ENCODE measurements at places on chromosomes 2 and 18.

GRCh38 chr18:14029512-14029911 lies 102.7 kb downstream of the ZNF519 start:
- no peak for DNase-seq

GRCh38 chr2:171703574-171704347 lies 16.5 kb downstream of the DYNC1I2 start:
- peak; percentile 13 for DNase-seq

GRCh38 chr2:239559417-239560261 lies 158.8 kb upstream of the HDAC4 start:
- no peak for DNase-seq

GRCh38 chr18:1544016-1544415 lies 639.3 kb downstream of the ADCYAP1 start:
- no peak for DNase-seq

DNA sequence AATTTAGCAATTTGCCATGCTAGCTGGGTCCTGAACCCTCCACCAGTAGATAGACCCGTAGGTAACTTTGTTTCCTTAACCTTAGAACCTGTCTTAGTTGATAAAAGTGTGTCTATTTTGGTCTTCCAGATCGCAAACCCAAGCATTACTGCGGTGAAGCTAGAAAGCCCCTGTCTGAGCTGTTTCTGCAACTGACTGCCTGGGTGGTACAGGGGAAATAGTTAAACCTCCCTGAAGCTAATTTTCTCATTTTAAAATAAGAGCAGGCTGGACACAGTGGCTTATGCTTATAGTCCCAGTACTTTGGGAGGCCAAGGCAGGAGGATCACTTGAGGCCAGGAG lies 101.7 kb upstream of the MSH2 start:
- DNase-seq: no peak

GRCh38 chr2:181243319-181243718 lies 213.9 kb upstream of the ITGA4 start:
- DNase-seq: no peak

DNA sequence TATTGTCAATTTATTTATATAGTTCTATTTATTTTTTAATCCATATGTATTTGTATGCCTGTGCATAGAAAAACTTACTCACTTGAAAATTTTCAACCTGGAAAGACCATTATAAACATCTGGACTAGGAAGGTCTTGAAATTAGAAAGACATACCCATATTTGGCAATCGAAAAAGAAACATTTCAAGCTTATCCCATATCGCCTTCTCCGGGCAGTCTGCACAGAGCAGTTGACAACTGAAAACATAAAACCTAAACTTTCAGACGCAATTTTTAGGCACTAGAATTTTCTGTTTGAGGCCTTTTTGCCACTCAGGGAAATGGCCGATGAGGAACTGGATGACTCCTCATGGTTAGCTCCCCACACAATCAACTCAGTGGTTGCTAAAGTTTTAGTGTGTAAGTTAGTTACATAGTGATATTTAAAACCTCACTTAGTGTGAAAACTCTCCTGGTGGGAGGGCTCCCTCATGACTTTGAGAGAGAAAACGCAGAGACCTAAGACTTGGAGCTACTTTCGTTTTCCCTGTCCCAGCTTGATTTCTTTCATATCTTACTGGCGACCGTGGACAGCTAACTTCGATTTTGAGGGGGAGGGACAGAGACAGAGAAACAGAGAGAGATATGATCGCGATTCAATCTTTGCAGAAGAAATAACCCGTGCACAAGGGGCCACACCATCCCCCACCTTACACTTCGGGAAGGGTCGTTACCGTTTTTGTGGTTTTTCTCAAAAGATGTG lies 3.2 kb upstream of the HOXD12 start:
- no peak for DNase-seq

- no peak for DNase-seq
Observed at GRCh38 chr2:216092646-216093045, 10.9 kb downstream of the TMEM169 start.

DNA sequence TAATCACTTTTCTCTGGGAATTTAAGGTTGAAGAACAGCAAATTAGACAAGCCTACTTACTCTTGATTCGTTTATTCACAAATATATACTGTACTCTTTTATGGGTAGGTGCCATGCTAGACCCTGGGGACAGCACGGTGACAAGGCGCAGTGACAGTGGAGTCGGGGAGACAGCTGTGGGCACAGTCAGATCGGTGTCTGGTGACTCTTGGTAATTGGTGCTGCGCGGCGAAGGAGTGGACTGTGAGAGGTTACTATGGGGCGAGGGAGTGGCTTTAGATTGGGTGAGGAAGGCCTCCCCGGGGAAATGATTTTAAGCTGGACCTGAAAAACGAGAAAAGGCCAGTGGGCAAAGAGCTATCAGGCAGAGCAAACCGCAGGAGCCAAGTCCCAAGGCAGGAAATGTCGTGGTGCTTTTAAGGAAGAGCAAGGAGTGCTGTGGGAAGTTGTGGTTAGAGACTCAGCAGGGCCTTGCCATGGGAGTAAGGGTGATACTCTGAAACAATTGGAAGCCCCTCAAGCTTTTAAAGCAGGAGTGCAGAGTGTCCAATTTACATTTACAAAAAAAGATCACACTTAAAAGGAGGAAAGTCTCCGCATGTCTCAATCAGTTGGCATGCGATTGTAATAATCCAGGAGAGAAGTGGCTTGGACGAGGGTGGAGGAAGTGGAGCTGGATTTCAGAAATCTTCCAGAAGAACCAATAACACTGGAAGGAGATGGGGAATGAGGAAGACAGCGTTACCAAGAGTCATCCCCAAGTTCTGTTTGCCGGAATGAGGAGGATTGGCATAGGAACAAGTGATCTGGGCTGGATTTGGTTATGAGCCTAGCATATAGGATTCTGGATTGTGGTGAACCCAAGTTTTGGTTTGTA lies 36.1 kb upstream of the TXNDC2 start:
- DNase-seq: no peak

DNA sequence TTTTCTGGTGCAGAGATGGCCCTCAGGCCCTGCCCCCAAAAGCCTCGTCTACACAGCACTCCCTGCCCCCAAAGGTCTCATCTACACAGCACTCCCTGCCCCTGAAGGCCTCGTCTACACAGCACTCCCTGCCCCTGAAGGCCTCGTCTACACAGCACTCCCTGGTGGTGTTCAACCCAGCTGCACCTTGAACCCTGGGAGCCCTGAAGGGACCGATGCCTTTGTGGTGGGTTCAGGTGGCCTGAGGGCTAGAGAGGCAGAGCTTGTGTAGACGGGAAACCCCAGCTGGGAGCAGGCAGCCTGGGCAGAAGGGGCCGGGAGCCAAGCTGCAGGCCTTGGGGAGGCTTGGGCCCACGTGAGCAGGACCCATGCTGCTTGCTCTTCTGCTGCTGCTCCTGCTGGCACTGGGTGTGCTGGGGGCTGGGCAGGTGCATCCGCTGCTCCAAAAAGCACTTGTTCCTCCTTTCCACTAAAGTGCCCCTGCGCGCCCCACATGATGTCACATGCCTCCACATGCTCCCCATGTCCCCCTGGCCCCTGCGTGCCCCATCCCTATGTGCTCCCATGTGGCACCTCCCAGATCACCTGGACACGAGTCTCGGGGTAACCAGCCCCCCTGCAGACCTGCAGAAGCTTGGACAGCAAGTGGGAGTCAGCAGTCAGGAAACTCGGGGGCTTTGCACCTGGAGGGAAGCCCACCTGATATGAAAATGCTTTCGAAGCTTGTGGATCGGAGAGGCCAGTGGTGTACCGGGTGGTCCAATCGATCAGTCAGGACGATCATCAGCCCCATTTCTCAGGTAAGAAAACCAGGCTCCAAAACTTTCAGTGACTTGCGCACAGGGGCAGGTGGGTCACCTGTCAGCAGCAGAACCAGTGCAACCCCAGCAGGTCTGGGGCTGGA lies 94.9 kb upstream of the CTDP1 start:
- no peak for DNase-seq

DNA sequence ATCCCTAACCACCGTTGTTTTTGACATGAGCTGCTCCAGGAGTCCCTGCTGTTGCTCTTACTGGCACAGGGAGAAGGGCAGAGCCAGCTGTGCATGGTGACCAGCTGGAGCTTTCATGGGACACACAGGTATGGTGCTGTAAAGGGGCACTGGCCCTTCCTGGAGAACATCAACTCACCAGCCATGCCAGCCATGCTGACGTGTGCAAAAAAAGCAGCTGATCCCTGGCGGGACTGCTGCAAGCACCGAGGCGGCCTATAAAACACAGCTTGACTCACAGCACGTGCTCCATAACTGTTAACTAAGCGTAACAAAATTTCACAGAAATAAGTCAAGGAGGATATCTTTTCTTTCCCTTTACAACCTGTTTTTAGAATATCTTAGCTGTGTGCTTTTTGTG lies 165.1 kb downstream of the TMEM163 start:
- DNase-seq: no peak

GRCh38 chr2:207688597-207688996 lies 22.8 kb upstream of the CCNYL1 start:
- DNase-seq: no peak

GRCh38 chr2:43576981-43577892 lies 18.6 kb downstream of the THADA start:
- no peak for DNase-seq

DNA sequence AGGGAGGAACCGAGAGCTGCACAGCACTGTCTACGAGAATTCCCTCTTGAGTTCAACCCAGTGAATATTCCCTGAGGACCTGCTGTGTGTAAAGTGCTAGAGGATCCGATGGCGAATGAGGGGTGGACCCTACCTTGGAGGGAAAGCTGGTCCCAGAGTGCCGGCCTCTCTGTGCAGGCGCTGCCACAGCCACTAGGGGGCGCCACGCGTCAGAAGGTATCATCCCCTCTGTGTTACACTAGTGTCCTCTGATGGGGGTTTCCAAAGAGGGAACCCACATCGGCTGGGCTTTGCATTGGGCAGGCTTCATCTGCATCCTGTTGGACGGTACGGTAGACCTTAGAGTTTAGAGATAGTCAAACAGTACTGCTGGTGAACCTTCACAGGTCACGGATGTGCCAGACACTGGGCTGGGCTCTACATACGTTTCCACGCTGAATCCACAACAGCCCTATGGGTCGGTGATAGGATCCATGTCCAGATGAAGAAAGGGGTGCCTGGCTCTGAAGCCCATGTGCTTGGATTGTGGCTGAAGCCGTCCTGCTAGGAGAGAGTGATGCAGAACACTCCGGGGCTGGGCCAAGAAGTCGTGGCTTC lies 39.0 kb downstream of the COA5 start:
- peak; percentile 61 for DNase-seq

DNA sequence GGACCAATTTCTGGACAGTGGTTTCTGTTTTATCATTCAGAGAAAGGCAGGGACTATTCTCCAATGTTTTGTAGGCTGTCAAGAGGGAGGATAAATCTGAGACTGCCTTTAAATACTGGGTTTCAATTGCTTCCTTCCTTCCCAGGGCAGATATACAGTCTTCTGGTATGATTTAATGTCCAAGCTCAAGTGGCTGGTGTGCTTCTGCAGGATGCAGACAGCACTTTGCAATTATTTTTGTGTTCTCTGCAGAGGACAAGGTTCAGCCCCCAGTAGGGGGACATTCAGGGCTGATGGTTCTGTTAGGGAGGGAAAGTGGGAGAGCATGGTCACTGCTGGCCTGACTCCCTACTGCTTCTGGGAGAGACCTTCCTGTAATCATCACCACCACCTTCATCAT lies 4.6 kb upstream of the BOD1L2 start:
- DNase-seq: no peak

DNA sequence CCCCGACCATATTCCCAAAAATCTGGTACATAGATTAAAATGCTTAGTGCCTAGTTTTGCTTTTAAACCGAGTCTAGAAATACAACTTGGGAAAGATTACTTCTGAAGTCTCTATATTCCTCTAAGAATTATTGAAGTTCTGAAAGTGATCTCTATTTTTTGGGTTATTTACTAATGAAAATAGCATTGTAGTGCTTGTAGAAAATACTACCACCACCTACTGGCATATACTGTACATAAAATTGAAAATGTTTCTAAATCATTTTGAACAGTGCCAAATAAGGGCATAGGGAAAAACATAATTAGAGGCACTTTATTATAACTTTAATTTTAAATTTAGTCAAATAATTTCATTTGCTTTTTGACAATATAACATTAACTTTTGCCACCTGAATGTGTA lies 1399.6 kb upstream of the ZEB2 start:
- DNase-seq: no peak

DNA sequence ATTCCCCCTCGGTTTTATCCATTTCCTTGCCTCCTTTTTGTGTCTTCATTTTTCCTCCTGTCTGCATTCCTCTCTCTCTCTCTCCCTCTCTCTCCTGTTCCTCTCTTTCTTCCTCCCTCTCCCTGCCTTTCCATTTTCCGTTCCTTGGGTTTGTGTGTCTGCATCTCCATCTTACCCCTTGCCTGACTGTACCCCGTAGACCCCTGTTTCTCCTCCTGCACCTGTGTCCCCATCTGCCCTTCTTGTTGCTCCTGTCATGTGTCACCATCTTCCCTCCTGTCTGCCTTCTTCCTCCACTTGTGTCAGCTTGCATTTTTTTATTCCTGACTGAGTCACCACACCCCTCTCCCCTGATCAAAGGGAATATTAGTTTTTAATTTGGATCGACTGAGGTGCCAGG lies 1.8 kb downstream of the CDK5R2 start:
- no peak for DNase-seq

DNA sequence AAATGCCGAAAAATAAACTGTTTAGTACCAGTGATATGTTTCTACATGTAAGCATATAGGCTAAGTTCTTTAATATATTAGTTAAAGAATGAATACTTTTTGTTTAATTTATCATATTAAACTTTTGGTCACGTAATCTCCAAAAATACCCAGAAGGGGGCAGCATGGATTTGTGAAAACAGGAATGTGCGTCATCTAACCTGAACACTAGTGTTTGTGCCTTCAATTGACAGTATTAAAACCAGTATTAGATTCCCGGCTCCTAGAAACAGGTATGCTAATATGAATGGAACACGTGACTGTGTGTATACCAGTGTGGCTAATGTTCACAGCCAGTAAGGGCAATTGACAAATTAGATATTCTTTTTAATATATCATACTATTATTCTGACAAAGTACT lies 51.8 kb downstream of the WDR7 start:
- no peak for DNase-seq

- DNase-seq: no peak
Observed at GRCh38 chr2:43146083-43146482, 80.3 kb downstream of the ZFP36L2 start.

DNA sequence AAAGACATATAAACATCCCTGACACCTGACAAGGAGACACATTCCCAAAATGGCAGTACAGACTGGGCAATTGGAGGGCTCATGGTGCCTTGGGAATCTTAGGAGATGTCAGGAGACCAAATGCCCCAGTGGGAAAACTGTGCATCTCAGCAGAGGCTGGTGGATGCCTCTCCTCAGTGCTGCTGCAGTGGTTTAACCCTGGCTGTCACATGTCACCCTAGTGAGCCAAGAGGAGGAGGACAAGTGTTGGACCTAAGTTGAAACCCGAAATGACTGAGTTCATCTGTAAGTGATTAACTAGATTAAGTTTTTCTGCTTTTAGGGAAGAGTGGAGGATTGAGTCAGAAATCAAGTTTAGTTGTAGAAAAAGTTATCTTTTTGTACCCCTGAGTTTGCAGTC lies 5.2 kb upstream of the NAGK start:
- DNase-seq: no peak

- DNase-seq: no peak
Observed at GRCh38 chr2:26925100-26925791, 45.2 kb upstream of the MAPRE3 start.

Measured in CD8-positive, alpha-beta memory T cell (primary cell).